ENCODE measurements at places on chromosomes 3 and 15.

DNA sequence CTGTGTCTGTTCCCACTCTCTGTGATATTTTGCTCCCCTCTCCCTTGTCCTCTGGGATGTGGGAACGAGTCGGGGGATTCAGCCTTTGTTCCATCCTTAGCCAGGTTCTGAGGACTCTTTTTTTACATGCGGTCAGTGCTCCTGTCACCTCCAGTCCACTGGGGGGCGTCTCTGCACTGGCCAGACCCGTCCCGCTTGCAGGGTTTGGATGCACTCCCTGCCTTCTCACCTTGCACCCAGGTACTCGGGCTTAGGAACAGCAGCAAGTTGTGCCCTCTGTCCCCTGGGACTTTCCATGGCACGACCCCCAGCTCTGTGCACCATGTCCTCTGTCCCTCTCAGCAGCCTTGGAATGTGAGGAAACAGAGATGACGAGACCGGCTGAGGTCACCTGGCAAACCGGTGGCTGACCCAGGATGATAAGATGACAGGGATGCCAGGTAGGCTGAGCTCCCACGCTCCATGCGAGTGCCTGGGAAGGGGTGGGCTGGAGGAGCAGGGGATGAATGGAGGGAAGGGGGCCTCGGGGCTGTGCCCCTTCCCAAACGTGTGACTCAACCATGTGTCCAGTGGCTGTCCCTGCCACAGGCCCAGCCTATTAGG, 27.3 kb upstream of the FGD5 start:
- peak; percentile 47 for DNase-seq

DNA sequence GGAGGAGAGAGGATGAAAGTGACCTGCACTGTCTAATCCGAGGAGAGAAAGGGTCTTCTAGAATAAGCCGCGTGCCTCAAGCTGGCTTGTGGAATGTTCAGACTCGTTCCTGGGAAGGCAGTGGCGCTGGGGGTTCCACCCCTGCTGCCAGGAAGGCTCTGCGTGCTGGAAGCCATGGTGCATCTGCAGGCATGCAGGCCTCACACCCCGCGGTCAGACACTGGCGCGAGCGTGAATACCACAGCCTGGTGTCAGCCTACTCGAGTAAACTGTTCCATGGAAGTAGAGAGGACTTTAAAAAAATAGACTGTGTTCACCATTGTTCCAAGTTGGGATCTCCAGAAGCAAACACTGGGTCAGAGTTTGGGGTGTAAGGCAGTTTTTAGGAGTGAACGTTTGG, 25.9 kb upstream of the GABRG3 start:
- no peak for DNase-seq

GRCh38 chr3:52238193-52238760, 681 bp downstream of the TWF2 start:
- DNase-seq, result peak; percentile 21

DNA sequence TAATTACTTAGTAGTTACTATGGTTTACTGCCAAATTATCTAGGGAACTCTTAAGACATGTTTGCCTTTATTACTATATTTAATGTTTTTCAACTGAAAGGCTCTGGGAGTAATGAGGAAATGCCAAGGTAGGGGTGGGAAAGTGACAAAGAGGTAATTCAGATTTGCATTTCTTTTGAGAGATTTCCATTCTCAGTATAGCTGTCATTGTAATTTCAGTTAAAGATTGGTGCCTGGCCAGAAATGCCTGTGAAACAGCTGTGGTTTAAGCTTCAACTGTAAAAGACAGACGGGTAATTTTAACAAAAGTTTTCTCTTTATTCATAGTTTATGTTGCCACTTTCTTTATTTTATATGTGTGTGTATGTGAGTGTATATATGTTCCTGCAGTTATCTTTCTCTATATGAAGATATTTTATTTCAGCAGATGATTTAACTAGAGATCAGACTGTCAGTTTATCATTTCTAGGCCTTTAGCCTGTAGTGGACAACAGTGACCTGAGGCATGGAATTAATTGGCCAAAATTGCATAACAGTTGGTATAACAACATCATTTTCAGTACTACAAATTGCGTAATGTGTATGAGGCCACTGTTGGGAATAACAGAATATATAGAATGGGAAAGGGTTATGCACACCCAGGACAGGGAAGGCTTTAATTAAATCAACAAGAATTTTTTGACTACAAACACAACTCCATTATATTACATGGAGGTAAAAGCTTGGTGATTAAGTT, 119.0 kb downstream of the BBX start:
- DNase-seq, result peak; percentile 62

DNA sequence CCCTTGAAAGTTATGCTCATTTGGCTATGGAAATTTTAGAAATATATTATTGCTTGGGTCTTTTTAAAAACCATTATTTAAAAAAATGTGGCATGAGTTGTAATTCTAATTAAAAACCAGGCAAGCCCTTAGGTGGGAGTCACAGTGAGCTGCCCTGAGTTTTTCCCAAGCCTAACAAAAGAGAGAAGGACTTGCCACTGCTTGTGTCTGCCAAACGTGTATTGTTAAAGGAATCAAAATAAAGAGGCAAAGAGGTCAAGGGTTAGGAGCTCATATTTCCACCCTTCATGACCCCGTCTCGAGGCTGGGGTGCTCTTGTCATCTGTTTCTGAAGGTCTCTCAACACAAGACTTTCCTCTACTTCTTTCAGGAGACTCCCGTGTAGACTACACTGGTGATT, 321.1 kb downstream of the ZIC1 start:
- no peak for DNase-seq

GRCh38 chr15:30870681-30871080, 33.0 kb upstream of the FAN1 start:
- no peak for DNase-seq

- no peak for DNase-seq
Observed at GRCh38 chr3:155244699-155245098, 48.8 kb downstream of the STRIT1 start.

- DNase-seq, result no peak
Observed at GRCh38 chr3:8423307-8423706, 78.3 kb upstream of the LMCD1 start.

DNA sequence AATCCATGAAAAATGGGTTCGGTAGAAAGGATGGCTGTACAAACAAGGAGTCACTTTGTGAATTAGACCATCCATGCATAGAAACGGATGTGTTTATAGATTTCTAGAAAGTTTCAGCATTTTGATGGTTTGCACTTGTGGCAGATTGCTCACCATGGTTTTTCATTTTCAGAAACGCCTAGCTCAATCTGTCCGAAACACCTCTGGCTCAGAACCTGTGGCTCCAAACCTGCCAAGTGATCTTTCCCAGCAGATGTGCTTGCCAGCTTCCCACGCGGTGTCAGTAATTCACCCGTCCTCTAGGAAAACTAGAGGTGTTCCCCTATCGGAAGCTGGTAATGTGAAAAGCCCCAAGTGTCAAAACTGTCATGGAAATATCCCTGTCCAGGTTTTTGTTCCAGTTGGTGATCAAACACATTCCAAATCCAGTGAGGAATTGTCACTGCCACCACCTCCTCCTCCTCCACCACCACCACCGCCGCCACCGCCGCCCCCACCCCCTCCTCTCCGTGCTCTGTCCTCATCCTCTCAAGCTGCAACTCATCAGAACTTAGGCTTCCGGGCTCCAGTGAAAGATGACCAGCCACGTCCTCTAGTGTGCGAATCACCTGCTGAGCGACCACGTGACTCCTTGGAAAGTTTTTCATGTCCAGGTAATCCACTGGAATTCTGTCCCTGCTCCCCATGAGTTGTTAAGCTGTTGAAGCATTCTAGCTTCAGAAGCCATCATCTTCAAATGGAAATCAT, 21.2 kb downstream of the WHAMM start:
- DNase-seq, result no peak

GRCh38 chr3:11610044-11610671, 33.6 kb downstream of the VGLL4 start:
- DNase-seq, result peak; percentile 56

DNA sequence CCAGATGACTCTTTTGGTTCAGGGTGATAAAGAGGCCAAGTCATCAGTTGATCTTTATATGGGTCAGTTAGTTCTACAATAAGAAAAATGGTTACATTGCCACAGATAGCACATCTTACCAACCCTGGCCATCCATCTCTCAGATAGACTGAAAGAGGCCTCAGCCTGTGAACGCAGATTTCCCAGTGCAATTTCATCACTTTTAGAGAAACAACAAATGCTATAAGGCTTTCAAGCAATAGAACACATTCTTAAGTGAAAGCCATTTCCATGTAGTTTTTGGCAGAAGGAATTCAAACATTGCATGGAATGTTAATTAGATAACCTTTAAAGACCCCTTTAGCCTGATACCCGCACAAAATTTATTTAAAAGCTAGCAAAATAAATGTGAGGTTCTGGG, 200.6 kb upstream of the ZBTB20 start:
- DNase-seq, result no peak

- DNase-seq, result no peak
Observed at GRCh38 chr3:184222521-184222920, 6.9 kb upstream of the VWA5B2 start.

DNA sequence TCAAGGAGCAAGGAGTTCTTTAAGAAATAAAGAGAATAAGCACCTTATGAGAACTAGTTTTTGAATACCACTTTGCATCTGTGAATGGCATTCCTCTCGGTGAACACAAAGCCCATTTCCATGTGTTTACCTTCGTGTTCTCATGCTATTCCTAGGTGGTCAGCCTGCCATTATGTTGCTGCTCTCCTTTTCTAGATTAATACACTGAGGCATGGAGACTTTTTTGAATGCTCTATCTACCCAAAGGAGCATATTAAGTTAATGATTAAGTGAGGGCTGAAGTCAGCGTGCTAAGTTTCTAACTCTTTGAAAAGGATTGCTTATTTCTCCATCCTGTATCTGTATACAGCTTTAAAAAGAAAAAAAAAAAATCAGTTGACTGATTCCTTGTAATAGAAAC, 394.5 kb downstream of the MECOM start:
- DNase-seq, result no peak

DNA sequence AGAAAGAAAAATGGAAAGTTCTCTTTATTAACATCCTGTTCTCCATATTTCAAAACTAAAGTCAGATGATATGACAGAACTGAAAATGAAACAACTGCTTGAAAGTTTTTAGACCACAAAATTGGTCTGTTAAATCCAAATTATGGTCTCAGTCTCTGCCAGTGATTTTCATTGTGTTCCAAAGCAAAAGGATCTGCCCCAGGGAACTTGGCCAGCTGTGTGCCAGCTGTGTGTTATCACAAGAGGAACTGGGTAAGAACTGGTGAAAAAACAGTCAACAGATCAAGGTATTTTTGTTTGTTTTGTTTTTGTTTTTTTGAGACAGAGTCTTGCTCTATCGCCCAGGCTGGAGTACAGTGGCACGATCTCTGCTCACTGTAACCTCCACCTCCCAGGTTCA, 323.3 kb downstream of the CTNNB1 start:
- DNase-seq, result no peak

- no peak for DNase-seq
Observed at GRCh38 chr3:80970292-80970691, 791.2 kb downstream of the GBE1 start.

DNA sequence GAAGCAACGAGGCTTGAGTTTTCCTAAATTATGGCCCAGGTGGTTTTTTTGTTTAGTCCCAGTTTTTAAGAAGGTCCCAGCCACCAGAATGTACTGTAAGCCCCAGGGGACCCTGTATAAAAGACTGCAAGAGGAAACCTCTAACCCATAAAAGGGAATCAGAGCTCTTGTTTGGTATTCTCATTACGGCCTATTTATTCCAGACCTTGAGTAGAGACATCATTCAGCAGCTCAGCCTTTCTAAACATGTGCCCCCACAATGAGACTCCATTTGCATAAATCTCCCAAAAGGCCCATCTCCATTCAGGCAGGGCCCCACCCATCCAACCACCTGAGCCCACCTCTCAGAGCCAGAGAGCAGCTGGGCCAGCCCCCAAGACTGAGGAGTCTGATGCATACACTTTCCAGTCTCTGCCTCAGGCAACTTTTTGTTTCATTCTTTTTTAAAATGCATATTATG, 25.7 kb downstream of the ZDHHC3 start:
- DNase-seq, result no peak

DNA sequence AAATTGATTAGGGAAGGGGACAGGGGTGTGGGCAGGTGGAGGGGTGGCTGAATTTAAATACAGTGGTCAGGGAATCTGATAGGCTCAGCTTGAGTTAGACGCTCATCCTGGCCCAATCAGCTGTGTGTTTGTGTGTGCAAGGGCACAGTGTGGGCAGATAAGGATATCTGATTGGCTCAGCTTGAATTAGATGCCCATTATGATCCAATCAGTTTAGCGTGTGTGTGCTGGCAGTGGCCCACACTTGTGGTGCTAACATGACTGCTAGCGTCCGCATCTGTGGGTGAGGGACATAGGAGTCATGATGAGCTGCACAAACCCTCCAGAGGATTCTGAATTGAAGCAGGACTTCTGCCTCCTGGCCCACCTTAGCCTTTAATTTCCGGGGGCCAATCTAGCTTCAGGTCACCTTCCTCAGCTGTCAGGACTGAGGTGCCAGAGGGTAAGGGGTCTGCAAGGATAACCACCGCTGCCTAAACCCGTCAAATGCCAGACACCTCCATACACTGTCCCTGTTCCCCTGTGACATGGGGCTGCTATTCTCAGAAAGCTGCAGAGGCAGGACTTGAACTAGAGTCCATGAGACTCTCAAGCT, 97.3 kb downstream of the CORO2B start:
- DNase-seq, result peak; percentile 2

DNA sequence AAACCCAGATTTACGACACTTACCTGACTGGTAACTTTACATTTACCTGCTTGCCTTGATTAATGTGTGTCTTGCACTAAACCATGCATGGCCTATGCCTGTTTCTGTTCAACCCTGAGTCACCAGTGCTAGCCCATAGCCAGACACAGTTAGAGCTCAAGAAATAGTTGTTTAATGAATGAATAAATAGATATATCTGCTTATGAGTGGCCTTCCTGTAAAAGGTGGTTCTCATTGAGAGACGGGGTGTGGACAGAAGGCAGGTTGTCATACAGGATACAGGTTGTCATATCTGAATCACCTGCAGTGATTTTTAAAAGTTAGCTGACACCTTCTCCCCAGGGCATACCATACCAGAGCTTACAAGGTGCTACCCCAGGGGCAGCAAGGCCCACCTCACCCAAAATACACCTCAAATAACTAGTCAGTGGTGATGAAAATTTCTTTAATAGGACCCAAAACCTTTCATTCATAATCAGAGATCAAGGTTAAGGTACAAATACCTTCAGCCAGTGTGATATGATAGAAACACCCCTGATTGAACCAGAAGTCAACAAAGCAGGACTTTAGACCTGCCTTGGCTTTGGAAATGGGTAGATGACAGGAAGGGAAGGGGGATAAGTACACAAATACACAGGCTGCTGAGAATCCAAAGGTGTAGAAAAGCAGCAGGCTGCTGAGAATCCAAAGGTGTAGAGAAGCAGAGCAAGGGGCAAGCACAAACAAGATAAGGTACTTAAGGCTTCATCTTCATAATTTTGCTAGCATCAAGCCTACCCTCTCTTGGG, 45.4 kb upstream of the TSC22D2 start:
- no peak for DNase-seq

DNA sequence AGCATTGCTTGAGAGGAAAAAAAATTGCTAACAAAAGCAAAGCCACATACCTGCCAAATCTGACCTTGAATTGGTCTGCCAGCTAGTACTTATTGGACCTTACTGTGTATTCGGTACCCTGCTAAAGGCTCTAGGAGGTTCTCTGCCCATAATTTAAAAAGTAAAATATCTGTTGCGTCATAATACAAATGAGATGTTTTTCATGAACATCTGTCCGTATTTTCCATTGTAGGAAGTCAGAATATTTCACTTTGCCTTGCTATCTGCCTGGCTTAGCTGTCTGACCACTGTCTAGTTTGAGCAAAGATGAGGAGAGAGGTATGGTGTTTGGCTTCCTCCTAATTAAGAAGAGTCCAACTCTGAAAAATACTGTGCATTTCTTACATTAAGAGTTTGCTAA, 10.8 kb upstream of the C3orf20 start:
- DNase-seq, result no peak
